Hepatocyte (in vitro differentiated cells): ENCODE measurements at places on chromosomes 3 and 15. TPM values are rescaled to one million over a fixed set of nuclear protein-coding genes. Genes with fewer than 3 reads are reported as not detected.

DNA sequence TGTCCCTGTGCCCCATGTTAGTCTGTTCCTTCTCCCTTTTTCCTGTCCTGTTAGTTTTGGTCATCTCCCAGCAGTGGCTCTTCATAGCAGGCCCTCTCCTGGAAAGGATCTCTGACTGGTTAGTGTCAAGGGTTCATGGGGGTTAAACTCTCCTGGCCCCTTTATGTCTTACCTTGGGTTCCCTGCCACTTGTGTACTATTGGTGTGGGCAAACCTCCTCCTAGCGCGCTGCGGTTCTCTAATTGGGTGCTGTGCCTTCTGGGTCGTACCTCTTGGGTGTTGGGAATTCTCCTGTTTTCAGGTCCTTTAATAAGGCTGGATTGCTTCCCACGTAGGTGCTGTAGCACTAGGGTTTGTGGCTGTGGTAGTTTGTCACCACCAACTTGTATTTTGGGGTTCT, 18.8 kb downstream of the GMPS start:
- H3K36me3 ChIP-seq: no peaks in the 10 kb centered on the region
- H3K4me1 ChIP-seq: peaks cover 5% of the 10 kb centered on the region
- no peak overlapping the region for H3K27ac ChIP-seq
- no peak overlapping the region for H3K4me3 ChIP-seq

TMEM207 gene
- 2.1 and 2.9 TPM in 2 replicates for total RNA-seq

LDHAL6B gene
- total RNA-seq: not detected in 2 replicates

DNA sequence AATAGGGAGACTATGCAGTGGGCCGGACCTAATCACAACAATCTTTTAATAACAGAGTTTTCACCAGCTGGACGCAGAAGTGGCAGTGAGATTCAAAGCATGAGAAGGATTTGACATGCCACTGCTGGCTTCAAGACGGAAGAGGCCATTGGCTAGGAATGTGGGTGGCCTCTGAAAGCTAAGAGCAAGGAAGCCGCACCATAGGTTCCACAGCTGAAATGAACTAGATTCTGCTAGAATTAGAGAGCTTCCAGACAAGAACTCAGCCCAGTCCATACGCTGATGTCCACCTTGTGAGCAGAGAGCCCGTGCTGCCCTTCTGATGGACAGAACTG, 6.9 kb upstream of the NCBP2 start:
- no peak overlapping the region for H3K27ac ChIP-seq
- no peak for DNase-seq
- H3K27me3 ChIP-seq: no peaks in the 10 kb centered on the region
- H3K4me1 ChIP-seq: no peaks in the 10 kb centered on the region
- H3K36me3 ChIP-seq: no peaks in the 10 kb centered on the region
- no peak overlapping the region for H3K4me3 ChIP-seq

UROC1 gene
- total RNA-seq: 2.2 and 4.2 TPM in 2 replicates

SPTBN5 gene
- total RNA-seq: 1.7 and 2.0 TPM in 2 replicates

DUSP7 gene
- total RNA-seq: 13.1 and 13.8 TPM in 2 replicates
